ENCODE measurements at places on chromosomes 4 and X.

DNA sequence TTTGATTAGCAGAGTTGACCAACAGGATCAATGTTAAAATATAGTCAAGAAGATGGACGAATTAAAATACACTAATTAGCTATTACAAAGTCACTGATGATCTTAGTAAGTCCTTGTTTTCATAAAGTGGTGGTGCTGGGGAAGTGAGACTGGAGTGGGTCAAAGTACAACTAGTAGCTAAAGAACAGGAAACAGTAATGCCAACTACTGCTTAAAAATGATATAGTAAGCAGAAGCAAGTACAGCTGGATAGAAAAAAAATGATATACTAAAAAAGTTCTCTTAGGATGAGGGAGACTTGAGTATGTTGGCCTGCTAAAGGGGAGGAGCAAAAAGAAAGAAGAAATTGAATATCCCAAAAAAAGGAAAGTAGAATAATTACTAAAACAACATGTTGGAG, 580.8 kb upstream of the FTHL17 start:
- DNase-seq = no peak

DNA sequence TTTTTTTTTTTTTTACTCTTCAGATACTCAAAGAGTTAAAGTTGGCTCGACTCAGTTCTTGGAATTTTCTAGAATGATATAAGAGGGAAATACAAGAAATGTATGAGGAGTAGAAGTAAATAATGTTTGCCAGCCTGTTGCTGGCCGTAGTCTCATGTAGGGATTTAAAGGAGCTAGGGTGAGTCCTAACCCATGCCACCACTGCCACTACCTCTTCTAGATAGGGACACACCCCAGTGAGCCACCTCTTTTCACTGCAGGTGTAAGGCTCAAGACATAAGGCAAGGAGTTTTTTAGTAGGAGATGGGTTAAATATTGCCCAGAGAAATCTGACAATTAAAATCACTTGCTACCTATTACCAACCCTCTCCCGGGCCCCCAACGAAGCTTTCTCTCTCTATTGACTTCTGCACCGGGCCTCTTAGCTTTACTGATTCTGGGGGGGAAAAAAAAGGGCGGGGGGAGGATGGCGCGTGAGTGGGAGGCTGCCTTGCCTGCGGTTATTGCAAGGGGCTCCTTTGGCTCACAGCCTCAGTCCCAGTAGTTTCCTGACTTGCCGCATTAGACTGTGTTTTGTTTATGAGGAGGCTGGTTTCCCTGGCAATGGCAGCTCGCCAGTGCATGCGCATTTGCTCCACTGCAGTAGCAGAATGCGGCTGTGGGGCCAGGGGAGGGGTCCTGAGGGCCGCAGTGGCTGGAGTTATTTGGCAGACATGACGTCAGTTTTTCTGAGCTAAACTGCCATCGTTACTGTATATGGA, 3.0 kb downstream of the LINC00632 start:
- DNase-seq = no peak

DNA sequence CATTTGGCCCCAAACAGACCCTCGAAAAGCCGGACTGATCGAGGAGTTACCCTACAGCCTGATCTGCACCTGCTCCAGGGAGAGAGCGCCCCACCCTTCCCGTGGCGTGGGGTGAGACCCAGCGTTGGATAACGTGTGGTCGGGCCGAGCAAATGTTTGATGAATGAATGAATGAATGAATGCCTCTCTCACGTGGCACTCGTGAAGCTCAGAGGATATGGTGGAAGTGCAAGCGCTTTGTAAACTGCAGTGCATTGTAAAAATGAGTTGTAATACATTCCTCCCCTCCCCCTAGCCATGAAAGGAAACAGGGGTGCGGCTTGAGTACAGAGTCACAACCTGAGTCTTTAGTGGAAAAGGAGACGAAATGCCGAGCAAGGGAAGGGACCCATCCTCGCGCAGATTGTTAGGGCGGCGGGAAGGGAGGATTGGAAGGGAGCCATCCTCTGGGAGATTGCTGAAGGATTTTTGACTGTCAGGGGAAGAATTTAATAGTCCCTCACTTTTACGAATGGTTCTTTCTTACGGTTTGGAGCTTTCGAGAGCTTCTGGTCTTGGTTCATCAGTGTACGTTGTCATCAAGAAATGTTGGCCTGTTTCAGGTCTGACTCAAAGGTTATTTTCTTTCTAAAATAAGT, 772 bp upstream of the FBXW7 start:
- no peak for DNase-seq

DNA sequence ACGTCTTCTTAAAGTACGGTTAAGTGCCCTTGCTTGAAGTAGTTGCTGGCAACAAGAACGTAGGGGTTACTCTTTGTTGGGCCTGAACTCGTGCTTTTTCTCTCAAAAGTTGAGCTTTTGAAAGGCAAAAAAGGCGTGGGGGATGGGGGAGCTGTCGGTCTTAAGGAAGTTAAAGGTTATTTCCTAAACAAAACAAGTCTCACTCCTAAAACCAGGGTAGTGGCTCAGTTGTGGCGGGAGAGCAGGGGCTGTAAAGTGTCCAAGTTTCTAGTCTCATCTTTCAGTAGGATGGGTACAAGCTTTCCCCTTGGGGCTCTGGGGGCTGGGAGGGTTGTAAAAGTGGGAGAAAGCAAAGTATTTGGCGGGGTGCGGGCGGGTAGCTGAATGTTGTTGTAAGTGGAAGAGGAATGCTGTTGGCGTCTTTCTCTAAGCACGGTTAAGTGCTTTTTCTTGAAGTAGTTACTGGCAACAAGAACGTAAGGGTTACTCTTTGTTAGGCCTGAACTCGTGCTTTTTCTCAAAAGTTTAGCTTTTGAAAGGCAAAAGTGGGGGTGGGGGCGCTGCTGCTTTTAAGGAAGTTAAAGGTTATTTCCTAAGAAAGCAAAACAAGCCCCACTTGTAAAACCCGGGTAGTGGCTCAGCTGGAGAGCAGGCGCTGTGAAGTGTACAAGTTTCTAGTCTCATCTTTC, 904 bp upstream of the WDR1 start:
- no peak for DNase-seq

- DNase-seq = no peak
Observed at GRCh38 chr4:150547154-150547838, 34.7 kb upstream of the MAB21L2 start.

DNA sequence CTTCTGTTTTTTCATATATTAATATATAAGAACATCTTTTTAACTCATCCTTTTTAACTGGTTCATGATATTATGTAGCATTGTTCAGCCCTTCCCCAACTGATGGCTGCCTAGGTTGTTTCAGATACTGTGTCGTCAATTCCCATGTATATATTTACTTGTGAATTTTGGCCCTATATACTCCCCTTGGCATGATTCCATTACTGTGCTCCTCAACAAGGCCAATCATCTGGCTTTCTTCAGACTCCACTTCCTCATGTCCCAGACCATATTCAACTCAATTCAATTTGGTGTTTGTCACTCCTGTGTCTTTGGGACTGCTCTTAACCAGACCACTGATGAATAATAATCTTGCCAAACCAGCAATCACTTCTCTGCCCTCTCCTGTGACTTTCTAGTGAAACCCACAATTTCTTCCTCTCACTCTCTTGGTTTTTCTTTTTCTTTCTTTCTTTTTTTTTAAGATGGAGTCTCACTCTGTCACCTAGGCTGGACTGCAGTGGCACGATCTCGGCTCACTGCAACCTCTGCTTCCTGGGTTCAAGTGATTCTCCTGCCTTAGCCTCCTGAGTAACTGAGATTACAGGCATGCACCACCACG, 2.7 kb upstream of the WDR45 start:
- DNase-seq = no peak

- DNase-seq = no peak
Observed at GRCh38 chr4:22003878-22004277, 55.3 kb upstream of the KCNIP4 start.

GRCh38 chrX:127732709-127733108, 319.5 kb downstream of the ACTRT1 start:
- DNase-seq = no peak

DNA sequence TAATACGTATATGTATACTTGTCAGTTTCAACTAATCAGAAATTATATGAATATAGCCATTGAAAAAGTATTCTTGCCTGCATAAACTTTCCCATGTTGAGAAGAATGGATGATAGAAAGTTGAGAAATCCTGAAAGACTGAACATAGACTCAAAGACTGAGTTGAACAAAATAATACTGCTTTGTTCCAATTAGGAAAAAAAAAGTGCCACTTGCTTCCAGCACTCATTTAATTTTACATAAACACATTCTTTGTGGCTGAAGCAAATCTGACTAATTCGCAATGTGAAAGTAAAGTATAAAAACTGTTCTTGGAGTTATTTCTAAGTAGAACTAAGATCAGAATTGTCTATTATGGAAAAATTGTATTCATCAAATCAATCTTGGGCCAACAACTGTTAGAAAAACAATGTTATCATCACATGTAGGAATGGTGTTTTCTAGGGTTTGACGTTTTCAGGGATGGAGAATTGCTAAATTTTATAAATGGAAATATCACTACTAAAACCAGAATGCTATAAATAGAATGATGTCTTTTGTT, 2334.6 kb downstream of the PCDH7 start:
- no peak for DNase-seq

- DNase-seq = no peak
Observed at GRCh38 chr4:48141048-48141447, 7.0 kb upstream of the TXK start.

DNA sequence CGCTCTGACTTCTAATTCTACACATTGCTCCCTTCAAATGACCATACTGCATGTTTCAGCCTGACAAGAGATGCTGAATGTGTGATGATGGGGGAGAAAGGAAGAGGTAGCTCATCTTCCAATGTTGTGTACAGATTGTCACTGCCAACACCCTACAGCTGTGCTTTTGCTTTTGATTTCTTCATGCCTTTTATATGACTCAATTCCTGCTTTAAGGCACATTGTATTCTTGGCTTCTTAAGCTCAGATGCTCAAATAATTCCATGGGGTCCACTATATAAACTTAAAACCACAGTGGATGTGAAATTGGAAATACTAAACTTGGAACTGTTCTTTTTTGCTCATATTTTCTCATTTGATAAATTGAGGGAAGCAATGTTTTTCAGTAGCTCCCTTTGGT, 183.2 kb upstream of the WDFY3 start:
- no peak for DNase-seq

- no peak for DNase-seq
Observed at GRCh38 chrX:110509755-110510532, 151.3 kb downstream of the RTL9 start.

DNA sequence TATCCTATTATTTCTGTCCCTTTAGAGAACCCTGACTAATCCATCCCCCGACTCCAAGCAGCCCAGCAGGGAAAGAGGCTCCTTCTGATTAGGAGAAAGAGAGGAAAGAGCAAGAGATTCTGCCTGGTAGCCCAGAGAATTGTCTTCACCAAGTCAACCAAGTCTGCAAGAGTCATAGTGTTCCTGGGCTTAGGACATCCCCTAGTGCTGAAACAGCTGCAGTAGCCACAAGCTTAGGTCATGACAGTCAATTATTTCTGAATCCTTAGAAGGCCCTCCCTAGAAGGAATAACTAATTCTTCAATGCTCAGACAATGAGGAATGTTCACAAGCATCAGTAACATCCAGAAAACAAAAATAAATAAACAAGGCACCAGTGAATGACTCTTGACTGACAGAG, 480.3 kb upstream of the GRIA3 start:
- no peak for DNase-seq

DNA sequence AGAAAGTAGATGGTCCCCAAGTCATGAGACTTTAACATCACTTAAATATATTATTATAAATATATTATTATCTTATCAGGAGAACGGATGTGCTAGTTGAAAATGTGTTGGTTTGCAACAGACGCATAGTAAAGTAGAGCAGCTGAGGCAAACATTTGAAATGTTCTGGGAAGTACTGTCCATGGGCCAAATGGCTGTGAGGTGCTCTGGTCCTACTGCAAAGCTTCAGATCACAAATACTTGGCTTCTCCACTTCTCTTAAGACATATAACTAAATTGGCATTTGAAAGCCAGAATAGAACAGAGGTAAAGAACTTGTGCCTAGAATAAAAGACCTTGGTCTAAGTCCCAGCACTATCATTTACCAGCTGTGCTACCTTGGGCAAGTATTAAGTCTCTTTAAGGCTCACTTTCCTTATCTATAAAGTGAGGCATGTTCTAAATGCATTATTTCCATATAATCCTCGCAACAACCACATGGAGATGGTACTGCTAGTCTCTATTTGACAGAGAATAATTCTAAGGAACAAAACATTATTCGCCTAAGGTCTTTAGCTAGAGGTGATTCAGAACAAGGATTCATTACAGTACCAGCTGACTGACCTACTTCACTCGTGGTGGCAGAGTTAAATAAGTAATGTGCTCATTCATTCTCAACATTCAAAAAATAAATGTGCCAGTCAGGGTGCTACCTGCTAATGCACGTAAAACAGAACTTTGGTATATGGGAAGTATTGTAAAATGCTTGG, 297.1 kb downstream of the PPP3CA start:
- no peak for DNase-seq

- no peak for DNase-seq
Observed at GRCh38 chr4:119046263-119046662, 89.4 kb upstream of the MYOZ2 start.

DNA sequence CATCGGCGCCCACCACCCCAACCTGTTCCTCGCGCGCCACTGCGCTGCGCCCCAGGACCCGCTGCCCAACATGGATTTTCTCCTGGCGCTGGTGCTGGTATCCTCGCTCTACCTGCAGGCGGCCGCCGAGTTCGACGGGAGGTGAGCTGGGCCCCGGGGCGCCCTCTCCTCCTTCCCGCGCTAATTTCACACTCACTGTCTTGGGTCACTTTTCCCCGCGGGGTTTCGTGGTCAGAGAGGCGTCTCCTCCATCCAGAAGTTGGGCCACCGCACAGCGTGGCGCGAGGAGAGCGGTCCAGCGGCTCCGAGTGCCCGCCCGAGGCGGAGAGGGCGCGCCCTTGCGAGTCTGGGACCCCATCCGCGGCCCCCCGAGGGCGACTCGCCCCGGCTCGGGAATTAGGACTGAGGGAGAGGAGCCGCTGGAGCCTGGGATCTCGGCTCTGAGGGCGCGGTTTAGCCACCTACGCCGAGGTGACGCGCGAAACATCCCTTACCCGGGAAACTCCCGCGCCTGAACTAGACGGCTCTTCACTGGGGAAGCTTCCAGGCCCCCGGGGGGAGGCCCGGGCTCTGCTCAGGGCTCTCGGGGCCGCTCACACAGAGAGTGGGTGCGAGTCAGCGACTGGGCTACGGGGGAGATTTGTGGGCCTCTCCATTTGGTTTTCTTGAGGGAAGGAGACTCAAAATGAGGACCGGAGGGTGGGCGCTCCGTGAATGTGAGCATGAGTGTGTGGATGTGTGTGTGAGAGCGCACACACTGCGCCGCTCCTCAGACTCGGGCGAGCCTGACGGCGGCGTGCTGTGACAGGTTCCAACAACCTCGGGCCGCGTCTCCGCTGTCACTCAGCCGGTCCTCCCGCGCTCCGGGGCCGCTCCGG, 551 bp downstream of the NPNT start:
- no peak for DNase-seq

GRCh38 chr4:148831945-148832344, 389.7 kb upstream of the NR3C2 start:
- DNase-seq = no peak

DNA sequence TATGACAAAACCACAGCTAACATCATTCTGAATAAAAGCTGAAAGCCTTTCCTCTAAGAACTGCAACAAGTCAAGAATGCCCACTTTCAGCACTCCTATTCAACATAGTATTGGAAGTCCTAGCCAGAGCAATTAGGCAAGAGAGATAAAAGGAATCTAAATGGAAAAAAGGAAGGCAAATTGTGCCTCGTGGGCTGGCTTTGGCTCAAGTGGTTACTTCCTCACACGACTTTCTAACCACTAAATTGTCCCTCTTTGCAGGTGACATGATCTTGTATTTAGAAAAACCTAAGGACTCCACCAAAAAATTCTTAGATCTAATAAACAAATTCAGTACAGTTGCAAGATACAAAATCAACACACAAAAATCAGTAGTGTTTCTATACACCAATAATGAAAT, 57.2 kb downstream of the SCML2 start:
- DNase-seq = no peak

GRCh38 chrX:106692425-106693065, 34.0 kb upstream of the RNF128 start:
- DNase-seq = no peak
